Stimulated activated CD4-positive, alpha-beta T cell treated with anti-CD3 and anti-CD28 coated beads, Interleukin-1b, Interleukin-23, amount 100 ng/mL, for 1 hour (primary cell): ENCODE measurements at places on chromosomes 11 and 22.

- no peak for DNase-seq
Measured at GRCh38 chr22:37144180-37144554, 5.5 kb downstream of the IL2RB start.

DNA sequence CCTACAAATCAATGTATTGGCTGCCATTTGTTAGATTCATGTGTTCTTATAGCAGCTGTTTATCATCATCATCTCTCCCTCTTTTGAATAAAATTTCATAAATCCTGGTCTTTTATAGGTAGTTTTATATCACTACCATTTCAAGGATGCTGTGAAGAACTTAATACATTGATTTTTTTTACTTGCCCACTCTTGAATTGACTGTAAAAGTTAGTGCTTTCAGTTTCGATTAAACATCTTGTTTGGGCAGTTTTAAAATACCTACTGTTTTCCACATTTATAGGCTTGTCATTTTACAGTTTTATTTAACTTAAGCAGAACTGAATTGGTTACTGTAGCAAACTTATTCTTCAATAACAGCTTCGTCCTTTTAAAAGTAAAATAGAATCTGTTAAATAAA, 59.5 kb downstream of the TTC17 start:
- no peak for DNase-seq

DNA sequence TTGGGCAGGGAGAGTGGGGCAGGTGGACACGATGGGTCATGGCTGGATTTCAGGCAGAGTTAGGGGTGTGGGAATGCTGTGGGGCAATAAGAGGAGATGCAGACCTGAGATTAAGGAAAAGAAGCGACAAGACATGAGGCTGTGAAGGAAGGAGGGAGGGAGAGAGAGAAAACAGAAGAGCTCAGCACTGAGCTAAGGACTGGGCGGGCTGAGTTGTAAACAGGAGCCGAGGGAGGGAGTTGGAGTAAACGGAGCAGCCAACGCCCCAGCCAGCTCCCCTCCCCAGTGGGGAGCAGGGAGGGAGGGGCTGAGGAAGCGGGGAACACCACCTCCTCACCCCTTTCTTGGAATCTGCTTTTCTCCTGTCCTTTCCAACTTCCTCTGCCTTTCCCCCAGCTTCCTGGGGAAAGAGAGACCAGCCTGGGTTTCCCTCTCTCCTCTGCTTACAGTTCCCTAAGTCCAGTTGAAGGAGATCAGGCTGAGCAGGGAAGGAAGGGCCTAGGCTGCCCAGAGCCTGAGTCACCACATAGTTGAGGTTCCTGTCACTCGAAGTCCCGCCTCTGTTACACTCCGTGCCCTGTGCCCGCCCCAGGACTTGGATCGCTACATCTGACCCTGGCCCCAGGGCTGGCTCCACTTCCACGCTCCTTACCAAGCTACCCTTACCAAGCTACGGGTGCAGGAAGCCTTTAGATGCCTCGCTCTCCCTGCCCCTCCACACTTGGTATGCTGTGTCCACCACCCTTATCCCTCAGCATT, 6.7 kb upstream of the AHNAK start:
- DNase-seq = no peak

DNA sequence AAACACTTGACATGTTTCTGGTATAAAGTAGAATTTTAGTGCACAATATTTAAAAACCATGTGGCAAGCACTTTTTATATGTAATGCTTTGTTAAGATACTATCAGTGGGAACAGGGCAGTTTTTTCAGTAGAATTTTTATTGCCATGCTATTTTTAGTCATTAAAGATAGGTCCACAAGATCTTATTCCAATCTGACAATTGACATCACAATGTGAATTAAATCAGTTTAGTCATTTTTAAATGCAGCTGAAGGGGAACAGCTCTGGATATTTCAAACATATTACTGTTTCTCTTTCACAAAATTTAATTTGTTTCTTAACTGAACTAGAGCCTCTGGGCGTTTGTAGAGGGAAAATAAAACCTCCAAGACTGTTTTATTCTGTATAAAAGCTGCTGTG, 194.1 kb downstream of the MSANTD4 start:
- no peak for DNase-seq

- DNase-seq = no peak
Measured at GRCh38 chr11:62446091-62446490, 27.3 kb downstream of the SCGB1A1 start.
